ENCODE measurements at places on chromosomes 16 and 17.

- no peak for DNase-seq
These were observed 22.0 kb downstream of the WNT3 start for GRCh38 chr17:46796524-46796923.

DNA sequence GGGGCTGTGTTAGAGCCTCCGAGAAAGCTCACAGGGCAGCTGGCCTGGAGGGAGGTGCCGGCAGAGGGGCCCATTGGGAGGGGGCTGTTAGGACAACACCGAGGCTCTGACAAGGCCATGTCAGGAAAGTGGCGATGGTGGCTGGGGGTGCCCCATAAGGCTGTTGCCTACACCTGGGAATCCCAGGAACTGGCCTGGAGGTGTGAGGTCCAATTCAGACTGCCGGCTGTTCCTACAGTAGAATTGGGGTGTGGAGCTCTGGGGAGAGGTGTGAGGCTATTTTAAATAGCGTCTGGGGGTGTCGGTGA, 155.0 kb upstream of the CHMP6 start:
- DNase-seq, result no peak

DNA sequence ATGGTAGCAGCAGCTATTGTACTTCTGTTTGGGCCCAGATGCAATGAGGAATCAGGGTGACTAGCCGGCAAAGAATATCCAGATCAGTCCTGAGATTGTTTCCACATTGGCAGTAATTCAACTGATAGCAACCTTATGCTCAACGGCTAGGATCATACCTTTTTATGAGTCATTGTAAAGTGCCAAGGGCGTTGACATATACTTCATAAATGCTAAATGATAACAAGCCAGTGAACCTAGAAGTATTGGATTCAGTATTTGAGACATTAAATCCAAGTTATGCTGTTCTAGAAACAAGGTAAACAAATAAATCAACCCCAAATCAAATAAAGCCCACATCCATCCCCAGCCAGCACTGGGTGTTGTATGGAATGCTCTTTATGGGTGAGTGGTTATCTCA, 207.1 kb upstream of the ZFHX3 start:
- DNase-seq, result no peak

GRCh38 chr17:57572600-57572999, 172.5 kb downstream of the CCDC182 start:
- no peak for DNase-seq

GRCh38 chr16:81532491-81533174, 88.0 kb downstream of the CMIP start:
- DNase-seq, result no peak

DNA sequence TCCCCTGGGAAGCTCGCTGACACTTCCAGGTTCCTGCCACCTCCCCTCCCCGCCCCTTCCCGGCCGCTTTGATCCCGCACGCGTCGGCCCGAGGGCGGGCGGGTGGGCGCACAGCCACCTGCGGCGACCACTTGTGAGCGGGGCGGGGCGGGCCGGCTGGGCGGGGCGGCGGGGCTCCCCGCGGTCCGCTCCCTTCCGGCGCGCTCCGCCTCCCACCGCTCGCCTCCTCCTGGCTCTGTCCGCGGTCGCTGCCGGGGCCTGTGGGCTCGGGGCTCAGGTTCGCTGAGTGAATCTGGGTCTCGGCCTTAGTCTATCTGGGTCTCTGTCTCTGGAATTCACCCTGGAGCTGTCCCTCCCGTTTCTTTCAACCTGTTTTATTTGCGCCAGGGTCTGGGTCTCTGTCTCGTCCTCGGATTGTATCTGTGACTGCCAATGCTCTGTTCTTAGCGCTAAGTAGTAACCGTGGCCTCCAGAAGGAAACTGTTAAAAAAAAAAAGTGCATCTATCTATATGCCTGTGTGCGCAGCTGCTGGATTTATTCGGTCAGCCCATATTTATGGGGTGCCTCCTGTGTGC, 2.7 kb upstream of the HES7 start:
- DNase-seq, result no peak

DNA sequence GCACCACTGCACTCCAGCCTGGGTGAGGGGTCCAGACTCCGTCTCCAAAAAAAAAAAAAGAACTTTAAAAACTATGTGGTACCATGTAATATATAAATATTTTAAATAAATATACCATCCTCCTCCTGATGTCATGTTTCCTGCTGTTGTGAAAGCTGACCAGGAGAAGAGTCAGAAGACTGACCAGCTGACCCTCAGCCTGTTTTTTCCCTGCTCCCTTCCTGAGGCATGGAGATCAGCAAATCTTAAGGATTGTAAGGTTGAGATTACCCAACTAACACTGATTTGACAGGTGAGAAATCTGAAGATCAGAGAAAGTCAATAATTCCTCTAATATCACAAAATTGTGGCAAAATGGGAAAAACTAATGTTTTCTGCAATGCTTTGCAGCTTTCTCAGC, 18.1 kb downstream of the NCOR1 start:
- DNase-seq, result no peak

GRCh38 chr16:11698271-11698689, 30.0 kb downstream of the SNN start:
- no peak for DNase-seq
